ENCODE measurements at places on chromosomes 6 and 20.

- no peak for DNase-seq
Observed at GRCh38 chr6:143615785-143616184, 62.0 kb upstream of the PHACTR2 start.

GRCh38 chr6:13908955-13909381 lies 15.8 kb upstream of the RNF182 start:
- no peak for DNase-seq

DNA sequence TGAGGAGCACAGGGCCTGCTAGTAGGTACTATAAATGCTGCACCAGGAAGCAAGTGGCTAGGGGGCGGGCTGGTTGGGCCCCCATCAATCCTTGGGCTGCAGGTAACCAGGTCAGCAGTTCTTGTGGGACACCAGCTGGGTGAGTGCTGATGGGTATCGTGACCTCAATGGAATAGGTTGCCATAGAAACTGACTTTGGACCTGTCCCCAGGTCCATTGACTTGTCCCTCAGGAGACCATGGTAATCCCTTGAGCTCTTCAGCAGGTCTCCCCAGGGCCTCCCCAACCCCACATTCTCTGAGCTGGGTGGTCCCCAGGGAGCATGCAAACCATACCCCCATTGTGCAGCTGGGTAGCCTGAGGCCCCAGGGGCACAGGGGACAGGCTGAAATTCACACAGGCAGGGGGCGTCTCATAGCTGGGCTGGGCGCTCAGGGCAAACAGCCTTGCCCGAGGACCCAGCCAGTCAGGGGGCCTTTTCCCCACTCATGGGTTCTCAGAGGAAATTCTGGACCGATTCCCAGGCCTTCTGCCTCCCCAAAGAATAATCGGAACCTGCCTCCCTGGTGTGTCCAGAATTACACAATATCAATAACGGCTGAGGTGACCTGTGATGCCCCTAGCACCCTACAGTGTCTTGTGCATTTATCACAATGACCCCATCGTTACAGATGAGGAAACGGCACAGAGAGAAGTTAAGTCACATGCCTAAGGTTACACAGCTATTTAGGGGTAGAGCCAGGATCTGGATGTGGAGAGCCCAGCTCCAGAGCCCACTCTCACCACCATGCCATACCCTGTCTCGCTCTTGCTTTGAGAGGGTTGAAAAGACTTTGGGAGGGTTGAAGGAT lies 35.9 kb downstream of the SRC start:
- no peak for DNase-seq

DNA sequence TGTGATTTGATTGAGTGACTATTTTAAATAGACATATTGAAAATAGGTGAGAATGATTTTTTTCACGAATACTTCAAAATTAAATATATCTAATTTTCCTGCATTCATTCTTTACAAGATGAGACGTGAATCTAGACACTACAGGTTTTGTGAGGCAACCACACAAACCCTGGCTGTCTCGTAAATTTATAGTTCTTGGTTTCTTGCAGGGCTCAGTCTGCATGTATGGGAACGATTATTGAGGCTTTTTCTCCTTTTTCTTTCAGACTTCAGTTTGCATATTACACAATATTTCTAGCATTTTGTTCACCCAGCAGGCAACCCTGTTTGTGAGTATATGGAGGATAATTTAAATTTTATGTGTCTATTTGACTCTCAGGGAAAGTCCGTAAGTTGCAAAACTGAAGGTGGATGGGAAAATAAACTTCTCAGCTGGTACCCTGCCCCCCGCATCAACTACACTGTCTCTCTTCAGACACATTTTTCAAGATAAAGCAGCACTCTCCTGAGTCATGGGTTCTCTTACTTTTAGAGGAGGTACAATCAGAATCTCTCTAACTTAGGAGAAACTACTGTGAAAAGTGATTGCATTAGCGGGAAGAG lies 1349.3 kb downstream of the GRIK2 start:
- DNase-seq = no peak

Measured in C1 segment of cervical spinal cord (tissue), 14 donors.